ENCODE measurements at places on chromosomes 4 and X.

DNA sequence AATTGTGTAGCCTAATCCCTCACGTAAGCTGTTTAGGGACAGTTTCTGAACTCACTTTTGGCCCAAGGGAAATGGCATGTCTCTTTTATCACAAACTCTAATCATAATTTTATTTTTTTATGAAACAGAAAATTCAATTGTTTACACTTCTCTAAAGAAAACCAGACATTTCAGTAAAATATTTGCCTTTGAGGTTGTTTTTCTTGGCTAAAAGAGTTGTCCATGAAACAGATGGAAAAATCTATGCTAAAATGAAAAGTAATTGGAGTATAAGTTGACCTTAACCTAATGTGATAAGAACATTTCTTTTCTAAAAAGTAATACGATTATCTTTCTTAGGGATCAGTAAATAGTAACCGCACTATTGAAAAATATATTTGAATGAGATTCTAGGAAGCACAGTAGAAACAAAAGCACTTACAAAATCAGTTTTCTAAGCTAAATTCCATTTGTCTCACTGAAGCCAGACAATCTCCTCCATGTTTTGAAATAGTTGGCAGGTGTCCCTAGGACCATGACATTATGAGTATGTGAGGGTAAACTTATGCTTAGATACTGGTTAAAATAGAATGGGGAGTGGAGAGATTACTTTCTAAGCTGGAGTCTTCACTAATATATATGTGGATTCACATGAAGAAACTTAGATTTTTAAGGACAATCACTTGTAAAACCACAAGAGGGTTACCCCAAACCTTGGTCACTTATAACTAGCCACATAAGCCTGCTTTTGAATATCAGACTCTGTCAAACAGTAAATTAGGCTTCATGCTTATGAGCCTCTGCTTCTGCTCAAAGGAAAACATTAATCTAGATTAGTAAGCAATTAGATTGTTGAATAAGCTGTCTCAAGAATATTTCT is 20.1 kb upstream of the TET2 start:
- no peak for DNase-seq

DNA sequence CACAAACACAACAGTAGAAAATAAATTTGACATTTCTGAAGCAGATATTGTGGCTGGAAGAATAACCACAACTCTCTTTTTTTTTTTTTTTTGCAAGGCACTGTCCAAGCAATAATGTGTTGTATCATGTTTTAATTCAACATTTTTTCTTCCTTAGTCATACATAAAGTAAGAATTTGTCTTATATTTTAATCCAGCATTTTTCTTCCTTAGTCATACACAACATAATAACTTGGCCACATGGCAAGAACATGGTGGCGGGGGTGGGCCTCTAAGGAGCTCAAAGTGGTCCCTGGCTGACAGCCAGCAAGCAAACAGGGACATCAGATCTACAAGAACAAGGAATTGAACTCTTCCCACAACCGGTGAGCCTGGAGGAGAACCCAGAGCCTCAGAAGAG is 20.2 kb downstream of the FBXW7 start:
- no peak for DNase-seq

- no peak for DNase-seq
Measured at GRCh38 chrX:94977562-94977961, 1303.6 kb downstream of the FAM133A start.

DNA sequence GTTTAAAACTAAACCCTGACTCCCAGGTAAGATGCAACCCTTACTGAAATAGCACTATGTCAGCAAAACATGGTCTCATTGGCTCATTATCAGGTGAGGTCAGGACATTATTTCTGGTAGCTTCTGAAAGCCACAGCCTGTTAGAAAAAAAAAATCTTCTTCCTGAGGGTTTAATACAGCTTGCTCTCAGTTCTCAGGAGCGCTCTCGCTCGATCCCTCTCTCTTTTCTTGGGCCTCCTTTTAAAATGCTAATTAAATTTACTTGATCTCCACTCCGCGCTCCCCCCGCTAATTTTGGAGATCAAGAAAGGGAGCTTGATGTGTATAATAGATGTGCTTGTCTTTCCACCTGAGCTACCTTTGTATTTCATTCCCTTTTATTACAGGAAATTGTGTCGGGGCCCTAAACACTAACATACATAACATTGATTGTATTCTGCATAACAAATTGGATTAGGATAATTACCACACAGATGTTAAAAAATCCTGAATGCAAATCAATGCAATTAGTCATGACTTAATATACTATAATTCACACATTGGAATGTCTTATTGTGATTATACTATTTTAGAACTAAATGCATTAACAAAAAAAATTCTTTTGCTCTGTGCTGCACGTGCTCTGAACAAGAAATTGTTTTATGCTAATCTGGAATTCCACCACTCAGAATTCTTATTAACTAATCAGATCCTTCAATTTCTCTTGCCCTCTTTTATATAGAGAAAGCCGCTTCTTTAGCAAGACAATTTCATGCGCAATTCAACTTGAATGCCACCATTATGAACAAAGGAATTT is 101.6 kb upstream of the TEX13D start:
- no peak for DNase-seq

DNA sequence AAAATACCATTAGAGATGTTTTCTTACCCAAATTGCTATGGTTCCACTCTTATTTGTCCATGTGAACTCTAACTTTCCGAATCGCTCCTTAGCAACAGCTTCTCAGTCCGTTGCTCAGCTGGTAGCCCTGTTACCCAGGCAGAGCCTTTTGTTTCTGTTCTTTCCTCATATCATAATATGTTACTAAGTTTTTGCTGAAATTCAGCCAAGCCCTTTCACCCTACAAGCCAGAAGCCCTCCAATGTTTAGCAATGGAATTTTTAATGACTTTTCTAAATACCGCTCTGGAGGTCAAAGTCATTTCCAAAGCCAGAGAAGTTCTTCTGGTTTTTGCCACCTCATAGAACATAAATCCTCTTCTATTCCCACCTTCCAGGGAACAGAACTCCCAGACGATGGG is 1029.5 kb downstream of the C4orf33 start:
- no peak for DNase-seq

- no peak for DNase-seq
Measured at GRCh38 chr4:18388039-18388438, 366.5 kb upstream of the LCORL start.

DNA sequence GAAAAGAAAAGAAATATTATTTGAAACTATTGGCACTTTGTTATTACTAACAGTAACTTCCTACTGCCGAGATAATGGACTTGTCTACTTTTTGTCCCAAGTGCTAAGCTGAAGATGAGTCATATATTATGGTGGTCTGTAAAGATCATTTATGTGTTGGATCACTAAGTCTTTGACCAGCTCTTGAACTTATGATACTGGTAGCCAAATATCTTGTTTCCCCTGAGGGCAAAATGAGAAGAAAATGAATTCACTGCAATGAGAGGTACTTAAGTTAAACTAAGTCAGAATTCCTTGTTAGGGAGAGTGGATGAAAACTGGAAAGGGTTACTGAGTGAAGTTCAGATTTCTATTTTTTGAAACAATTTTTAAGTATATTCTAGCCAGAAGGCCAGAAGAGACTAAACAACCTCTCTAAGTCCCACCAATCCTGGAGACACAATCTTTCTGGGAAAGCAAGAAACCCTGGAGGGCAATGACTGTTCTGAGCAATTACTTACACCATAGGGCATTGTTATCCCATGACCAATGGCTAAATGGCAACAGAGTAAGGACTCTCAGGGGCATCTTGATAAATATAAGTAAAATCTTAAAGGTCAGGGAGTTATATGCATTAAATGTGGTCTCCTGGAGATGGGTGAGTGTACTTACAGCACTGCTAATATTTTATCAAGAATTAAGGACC is 287.7 kb downstream of the STIM2 start:
- DNase-seq: no peak

DNA sequence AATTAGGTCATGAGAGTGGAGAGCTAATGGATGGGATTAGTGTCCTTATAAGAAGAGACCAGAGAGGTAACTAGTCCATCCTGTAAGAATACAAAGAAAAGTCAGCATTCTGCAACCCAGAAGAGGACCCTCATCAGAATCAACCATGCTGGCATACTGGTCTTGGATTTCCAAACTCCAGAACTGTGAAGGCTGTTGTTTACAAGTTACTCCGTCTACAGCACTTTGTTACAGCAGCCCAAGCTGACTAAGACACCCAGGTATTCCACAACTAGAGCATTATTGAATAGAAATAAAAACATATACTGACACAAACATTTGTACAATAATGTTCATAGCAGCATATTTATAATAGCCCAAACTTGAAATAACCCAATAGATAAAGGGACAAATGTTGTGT is 9.2 kb downstream of the TMEM156 start:
- no peak for DNase-seq

DNA sequence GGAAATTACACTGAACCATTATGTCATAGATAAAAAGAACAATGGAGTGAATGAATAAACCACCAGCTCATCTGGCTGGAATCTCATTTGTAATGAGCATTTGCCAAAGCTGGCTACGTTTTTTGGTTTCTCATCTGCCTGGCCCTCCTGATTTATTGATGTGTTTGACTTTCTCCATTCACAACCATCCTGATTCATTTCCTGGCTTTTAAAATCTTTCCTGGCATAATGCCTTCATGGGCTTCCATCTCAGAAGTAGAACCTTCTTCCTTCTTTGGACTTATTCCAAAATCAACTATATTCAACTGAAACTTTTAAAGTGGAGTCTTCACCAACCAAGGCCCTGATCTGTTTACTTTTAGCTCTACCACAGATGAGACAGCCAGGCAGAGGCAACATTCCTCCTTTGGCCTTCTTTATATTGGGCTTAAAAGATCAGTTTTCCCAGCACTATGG is 36.0 kb upstream of the ARSJ start:
- DNase-seq: no peak
